Upper lobe of right lung (tissue), 1 donor: ENCODE measurements at places on chromosomes 2 and 18. TPM values are rescaled to one million over a fixed set of nuclear protein-coding genes. Genes with fewer than 3 reads are reported as not detected.

GRCh38 chr2:112708968-112709367, 11.9 kb upstream of the NT5DC4 start:
- DNase-seq, result no peak

GRCh38 chr18:12014086-12014485, 32.8 kb downstream of the IMPA2 start:
- no peak for DNase-seq

- DNase-seq, result no peak
Measured at GRCh38 chr2:40208463-40208862, 243.4 kb downstream of the SLC8A1 start.

DNA sequence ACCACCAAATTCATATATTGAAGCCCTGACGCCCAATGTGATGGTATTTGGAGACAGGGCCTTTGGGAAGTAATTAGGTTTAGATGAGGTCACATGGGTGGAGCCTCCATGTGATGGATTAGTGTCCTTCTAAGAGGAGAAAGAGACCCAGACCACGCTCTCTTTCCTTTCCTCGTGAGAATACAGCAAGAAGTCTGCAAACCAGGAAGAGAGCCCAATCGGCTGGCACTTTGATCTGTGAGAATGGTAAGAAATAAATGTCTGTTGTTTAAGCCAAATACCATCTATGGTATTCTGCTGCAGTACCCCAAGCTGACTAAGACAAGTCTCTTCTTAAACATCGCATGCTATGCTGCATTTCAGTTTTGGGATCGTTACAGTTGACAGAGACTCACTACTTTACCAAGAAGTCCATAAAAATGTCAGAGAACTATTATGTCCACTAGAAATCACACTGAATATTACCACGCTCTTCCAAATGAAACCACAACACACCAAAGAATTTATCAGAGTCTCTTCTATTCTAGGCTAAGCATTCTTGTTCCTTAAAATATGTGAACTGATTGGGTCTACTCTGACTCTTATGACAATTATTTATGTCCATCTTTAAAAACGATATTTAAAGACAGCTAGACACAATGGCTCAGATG, 48.5 kb downstream of the LPIN2 start:
- no peak for DNase-seq

DNA sequence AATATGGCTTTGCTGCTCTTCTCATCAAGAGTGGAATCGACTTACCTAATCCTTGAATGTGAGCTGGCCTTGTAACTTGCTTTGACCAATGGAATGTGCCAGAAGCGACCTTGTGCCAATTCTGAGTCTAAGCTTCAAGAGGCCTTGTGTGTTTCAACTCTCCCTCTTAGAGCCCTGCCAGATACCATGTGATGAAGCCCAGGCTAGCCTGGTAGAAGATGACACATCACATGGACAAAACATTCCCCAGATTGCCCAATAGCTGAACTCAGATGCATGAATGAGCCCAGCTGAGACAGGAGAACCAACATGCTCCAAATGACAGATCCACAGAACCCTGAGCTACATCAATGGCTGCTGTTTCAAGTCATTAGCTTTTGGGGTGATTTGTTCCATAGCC, 4.2 kb upstream of the KLHL14 start:
- DNase-seq, result no peak

- no peak for DNase-seq
Measured at GRCh38 chr18:33184175-33184574, 256.3 kb downstream of the CCDC178 start.

GRCh38 chr2:227578642-227579041, 20.1 kb upstream of the SCYGR2 start:
- DNase-seq, result no peak

GRCh38 chr18:74480149-74480651, 16.0 kb upstream of the CNDP2 start:
- no peak for DNase-seq

GRCh38 chr2:12066986-12067385, 320.6 kb downstream of the LPIN1 start:
- DNase-seq, result no peak

DNA sequence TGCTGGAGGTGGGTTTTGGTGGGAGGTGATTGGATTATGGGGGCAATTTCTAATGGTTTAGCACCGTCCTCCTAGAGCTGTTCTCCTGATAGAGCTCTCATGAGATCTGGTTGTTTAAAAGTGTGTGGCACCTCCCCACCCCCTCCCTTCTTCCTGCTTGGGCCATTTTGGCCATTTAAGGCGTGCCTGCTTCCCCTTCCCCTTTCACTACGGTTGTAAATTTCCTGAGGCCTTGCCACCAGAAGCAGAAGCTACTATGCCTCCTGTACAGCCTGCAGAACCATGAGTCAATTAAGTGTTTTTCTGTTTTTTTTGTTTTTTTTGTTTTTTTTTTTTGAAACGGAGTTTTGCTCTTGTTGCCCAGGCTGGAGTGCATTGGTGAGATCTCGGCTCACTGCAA, 335.7 kb upstream of the HS6ST1 start:
- no peak for DNase-seq

- DNase-seq, result no peak
Measured at GRCh38 chr18:55635439-55635838, 47.4 kb upstream of the TCF4 start.

GRCh38 chr18:8851659-8852058, 146.3 kb downstream of the MTCL1 start:
- DNase-seq, result no peak

DNA sequence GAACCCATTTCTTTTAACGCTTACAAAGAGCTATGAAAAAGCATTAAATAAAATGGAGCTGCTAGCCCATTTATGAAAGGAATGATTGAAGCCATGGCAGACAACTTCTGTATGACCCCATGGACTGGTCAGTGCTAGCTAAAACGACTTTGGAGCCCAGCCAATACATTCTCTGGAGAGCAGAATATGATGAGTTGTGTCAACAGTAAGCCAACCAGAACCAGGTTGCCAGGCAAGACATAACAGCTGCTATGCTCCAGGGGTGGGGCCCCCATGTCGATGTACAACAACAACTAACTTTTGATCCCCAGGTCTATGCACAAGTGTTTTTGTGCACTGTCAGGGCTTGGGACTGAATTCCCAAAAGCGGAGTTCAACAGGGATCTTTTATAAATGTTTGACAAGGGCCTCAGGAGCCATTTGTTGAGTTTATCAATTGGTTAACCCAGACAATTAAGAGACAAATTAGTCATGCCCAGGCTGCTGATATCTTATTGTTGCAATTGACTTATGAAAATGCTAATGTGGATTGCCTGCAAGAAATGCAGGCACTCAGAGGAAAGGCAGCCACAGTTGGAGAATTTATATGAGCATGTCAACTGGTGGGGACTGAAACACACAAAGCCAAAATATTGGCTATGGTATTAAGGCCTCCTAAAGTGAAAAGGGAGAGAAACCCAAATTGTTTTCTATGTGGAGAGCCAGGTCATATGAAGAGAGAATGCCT, 64.6 kb upstream of the MYO3B start:
- DNase-seq, result no peak

GRCh38 chr2:42879121-42879705, 86.8 kb upstream of the HAAO start:
- no peak for DNase-seq

DNA sequence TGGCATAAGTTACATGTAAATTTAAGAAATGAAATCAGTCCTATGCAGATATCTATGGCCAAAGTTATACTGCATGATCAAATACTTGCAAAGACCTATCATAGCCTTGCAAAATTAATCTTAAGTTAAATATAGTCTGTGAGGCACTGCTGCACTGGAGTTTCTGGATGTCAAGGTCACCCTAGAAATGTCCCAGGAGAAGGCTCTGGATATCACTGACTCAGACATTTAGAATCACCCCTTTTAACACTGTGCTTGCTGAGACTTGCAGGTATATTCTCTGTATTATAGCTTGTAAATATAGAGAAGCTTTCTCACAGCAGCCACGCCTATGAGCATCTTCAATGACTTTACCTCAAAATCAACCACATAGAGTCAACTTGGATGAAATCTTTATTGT, 51.5 kb downstream of the ETAA1 start:
- DNase-seq, result no peak

GRCh38 chr2:218823196-218823855, 8.3 kb downstream of the PRKAG3 start:
- no peak for DNase-seq

Gene C18orf32
- 53.2 TPM for total RNA-seq

Gene SLC11A1
- total RNA-seq, result 302 TPM

Gene TMEM200C
- total RNA-seq, result 0.41 TPM

Gene PRKRA
- 47.3 TPM for total RNA-seq

Gene TRPM8
- not detected for total RNA-seq

Gene CCDC85A
- 22.2 TPM for total RNA-seq

Gene ACKR3
- 9.1 TPM for total RNA-seq

Gene GALNT13
- total RNA-seq, result 5.8 TPM

Gene OXER1
- total RNA-seq, result 1.1 TPM

Gene DSC1
- not detected for total RNA-seq

Gene SLC4A1AP
- 18.7 TPM for total RNA-seq
